ENCODE measurements at places on chromosomes 7 and 10. TPM values are rescaled to one million over a fixed set of nuclear protein-coding genes. Genes with fewer than 3 reads are reported as not detected.

Gene CHCHD3
- total RNA-seq: 88.8 TPM

Gene DDIT4
- 110 TPM for total RNA-seq

Gene ACBD7
- total RNA-seq: 4.8 TPM

Gene OR6B1
- total RNA-seq: not detected

Gene DRGX
- total RNA-seq: not detected

All from aortic smooth muscle cell (primary cell).